ENCODE measurements at places on chromosomes 7 and 10.

DNA sequence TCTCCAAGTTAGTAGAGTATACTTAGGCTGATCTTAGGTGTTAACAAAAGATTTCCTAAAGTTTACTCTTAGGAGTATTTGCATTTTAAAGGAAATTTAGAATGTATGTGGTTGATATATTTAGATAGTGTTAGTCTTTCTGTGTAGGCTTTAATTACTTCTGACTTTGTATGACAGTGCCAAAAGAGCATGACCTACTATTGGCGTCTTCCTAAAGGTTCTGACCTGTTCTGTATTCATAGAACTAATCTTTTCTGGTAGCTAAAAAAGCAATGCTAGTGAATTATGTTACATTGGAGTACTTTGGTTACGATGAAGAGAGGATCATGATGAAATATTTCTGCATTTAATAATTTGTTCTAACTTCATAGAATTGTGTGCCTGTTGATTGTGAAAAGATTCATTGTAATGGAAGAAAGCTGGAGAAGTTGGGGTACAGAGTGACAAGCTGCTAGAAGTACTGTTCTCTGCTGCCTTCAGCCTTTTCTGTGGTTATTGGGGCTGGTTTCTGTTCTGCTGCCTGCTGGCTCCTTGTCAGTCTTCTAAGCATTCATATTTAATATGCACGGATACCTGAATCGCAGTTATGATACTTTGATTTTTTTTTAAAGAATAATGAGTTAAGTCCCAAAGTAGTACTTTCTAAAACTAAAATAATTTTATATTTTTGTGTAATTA lies 13.2 kb downstream of the WAC start:
- no peak for DNase-seq

DNA sequence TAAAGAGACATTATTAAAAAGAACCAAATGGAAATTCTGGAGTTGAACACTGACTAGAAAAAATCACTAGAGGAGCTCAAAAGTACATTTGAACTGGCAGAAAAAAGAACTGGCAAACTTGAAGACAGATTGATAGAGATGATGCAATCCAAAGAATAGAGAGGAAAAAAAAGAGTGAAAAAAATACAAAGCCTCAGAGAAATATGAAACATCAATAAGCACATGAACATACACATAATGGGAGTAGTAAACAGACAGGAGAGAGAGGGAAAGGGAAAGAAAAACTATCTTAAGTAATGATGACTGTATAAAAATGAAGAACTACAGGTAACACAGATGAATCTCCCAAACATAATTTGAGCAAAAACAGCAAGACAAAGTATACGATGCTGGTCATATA lies 61.1 kb downstream of the CNOT4 start:
- no peak for DNase-seq

DNA sequence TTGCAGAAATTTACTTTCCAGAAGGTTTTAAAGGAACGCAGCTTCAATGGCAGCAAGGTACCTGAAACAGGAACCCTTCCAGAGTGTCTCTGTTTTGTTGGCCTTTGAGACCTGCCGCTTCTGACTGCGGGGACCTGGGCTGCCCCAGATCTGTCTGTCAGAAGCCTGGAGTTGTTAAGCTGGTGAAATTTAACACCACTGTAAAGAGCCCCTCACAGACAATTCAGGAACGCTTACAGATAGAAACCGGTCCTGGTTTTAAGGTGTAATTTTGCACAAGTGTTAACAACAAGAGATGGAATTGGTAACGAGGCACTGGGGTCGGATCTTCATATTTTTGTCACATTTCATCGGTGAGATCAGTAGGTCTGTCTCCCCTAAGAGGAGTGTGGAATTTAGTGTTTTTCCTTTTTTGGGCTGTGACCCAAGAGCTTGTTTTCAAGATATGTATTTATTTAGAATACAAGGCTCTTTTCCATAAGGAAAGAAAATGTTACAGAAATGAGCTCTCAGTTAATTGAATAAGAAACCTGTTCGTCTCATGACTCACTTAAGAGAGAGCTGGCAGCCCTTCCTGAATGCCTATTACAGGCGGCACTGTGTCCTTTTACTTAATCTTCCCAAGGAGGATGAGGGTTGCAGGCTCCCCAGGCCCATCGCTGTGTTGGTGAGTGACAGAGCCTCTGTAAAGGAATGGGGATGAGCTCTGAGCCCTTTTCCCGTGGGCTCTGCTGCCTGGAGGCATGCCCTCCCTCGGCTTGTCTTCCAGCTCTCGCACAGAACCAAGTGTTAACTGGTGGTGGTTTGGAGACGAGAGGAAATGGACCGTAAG lies 168.7 kb downstream of the CUX1 start:
- no peak for DNase-seq

GRCh38 chr10:131444286-131444685 lies 132.8 kb upstream of the TCERG1L start:
- DNase-seq: no peak

GRCh38 chr10:82462910-82463551 lies 588.0 kb downstream of the NRG3 start:
- no peak for DNase-seq
